ENCODE measurements at places on chromosomes 16 and 17. TPM values are rescaled to one million over a fixed set of nuclear protein-coding genes. Genes with fewer than 3 reads are reported as not detected.

DNA sequence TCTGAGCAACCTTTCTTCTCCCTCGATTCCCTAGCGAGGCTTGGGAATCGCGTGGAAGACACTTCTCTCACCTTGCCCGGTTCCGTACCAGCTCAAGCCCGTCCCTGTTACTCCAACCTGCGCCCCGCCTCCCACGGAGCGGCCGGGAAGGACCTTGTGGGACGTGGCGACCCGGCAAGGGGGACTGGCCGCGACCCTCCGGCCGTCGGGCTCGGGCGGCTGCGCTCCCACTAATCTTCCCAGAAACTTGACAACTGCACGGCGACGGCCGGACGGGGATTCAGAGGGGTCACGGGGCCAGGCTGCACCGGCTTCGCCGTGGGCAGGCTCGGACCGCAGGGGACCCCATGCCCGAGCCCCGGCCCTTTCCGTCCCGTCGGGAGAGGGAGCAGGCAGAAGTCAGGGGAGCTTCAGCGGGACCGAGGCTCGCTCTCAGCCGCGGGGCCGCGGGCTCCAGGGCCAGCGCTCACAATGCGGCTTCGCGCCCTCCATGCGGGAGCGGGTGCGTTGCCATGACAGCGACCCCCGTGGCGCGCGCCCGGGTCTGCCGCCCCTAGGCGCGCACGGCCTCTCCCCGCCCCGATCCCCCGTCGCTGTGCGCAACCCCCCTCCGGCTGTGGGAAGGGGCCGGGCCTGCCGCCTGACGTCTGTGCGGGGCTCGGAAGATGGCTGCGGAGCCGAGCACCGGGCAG lies at the start of gene SGSM2:
Gene SGSM2 (plus strand): TSS at position 650 of the 692 bp plus-strand sequence. CDS start 188 bp downstream, outside the sequence.
- DNase-seq = peak; percentile 62

GRCh38 chr16:75011634-75012307 lies 12.9 kb downstream of the ZNRF1 start:
- peak; percentile 15 for DNase-seq

DNA sequence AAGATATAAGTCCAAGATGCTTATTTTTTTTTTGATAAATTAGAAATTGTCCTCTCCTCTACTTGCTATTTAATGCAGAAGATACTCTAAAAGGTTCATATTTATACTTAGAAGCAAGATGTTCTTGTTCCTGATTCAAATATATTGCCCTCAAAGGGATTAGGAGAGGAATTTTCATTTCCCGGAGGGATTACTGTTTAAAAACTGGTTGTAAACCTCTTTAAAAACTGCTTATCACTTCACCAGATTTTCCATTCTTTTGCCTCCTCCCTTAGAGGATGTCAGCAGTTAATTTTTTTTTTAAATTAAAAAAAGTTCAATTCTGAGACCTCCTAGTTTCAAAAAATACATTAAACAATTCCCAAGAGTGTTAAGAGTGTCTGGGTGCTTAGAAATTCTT lies 2.8 kb downstream of the TENT4B start:
- DNase-seq = no peak

GRCh38 chr17:16997514-16998429 lies 25.9 kb upstream of the TNFRSF13B start:
- no peak for DNase-seq

GRCh38 chr17:45703348-45703747 lies 80.8 kb upstream of the CRHR1 start:
- DNase-seq = no peak

TBX6 gene
- 0.20 TPM for total RNA-seq

DNA sequence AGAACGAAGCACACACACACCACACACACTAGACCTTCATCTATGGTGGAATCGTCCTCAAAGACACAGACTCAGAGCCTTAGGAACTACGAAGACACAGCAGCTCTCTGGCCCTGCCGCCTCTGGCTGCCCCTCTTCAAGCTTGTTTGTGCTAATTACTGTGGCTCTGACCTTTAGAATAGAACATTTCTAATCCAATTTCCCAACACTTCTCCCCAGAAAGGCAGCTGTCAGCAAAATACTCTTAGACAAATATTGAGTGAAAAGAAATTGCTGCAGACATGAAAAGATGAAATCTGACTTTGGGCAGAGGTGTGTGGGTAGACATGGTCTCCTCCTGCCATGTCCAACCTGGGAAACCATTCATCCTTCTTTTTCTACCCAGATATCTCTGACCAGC lies 152.0 kb upstream of the DNAH9 start:
- DNase-seq = no peak

- no peak for DNase-seq
Observed at GRCh38 chr17:34390649-34391048, 27.6 kb upstream of the CCL1 start.

- no peak for DNase-seq
Observed at GRCh38 chr17:8744086-8744785, 400 bp downstream of the CCDC42 start.

- DNase-seq = no peak
Observed at GRCh38 chr17:30926516-30926915, 4.8 kb downstream of the ADAP2 start.

DNA sequence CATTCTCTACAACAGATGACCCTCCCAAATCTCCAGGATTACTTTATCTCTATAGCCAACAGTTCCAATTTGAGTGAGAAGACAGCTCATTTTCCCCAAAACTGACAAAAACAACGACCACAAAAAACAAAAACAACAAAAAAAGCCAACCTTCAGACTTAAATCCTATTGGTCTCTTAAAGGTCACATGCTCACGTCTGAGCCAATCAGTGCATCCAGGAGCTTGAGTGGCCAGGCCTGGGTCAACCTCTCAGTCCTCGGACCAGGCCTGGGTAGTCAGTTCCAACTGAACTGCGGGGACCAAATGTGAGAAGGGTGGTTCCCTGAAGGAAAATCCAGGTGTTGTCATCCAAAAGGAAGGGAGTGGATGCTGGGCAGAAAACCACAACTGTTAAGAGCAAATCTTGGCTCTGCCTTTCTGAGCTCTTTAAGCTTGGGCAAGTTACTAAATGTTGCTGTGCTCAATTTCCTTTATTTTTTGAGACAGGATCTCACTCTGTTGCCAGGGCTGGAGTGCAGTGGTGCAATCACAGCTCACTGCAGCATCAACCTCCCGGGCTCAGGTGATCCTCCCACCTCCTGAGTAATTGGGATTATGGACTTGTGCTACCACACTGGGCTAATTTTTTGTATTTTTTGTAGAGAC lies 43.0 kb upstream of the MSI2 start:
- DNase-seq = no peak

DNA sequence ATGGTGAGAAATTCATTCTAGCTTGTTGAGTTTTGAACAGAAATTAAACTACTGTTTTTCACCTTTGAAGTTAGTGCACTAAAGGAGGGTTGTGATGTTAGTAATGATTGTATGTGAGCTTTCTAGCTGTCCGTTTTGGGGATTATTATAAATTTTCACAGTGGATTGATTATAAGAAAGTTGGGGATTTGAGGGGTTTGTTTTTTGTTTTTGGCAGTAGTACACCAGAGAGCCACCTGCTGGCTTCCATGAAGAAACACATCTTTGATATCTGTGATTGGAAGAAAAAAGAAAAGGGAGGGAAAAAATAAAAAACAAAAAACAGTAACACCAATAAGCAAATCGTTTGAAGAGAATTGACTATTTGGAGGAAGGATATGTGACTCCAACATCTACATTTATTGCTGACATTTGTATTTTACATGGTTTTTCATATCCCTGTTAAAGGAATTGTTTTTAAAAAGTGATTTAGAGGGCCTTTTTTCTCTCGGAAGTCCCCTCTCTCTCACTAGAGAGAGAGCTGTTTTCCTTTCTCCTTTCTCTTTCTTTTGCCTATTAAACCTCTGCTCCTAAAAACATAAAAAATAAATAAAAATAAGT lies 1469.5 kb upstream of the GOT2 start:
- no peak for DNase-seq

GRCh38 chr17:339193-340061 lies 13.2 kb downstream of the RPH3AL start:
- DNase-seq = no peak

DNA sequence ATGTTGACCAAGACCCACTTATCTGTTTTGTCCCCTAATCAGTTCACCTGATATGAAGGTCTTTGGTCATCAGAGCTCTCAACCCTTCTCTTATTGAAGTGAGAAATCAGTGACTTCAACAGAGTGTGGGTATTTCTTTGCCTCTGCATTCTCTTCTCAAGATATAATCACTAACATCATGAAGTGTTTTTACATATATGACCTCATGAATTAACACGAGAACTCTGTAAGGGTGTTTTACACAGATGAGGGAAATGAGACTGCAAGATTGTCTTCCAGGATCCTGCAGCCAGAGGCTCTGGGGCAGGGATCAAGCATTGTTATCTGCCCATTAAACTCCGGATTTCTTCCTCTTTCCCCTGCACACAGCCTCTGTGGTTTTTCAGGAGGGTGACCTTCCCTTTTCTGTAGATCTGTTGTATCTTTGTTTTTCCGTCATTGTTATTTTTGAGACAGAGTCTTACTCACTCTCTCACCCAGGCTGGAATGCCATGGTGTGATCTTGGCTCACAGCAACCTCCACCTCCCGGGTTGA lies 22.7 kb downstream of the LCMT1 start:
- DNase-seq = no peak

GRCh38 chr16:49833796-49834530 lies 21.9 kb downstream of the ZNF423 start:
- DNase-seq = peak; percentile 60

ZSCAN10 gene
- total RNA-seq = not detected

- DNase-seq = no peak
Observed at GRCh38 chr17:49370971-49371834, 9.2 kb upstream of the ZNF652 start.

GRCh38 chr17:55641676-55642081 lies 81.0 kb downstream of the TMEM100 start:
- DNase-seq = peak; percentile 36

- no peak for DNase-seq
Observed at GRCh38 chr16:73036074-73036826, 11.7 kb downstream of the ZFHX3 start.

- DNase-seq = no peak
Observed at GRCh38 chr17:17917394-17917793, 54.8 kb downstream of the TOM1L2 start.

GRCh38 chr17:79024901-79025737 lies 1.1 kb downstream of the C1QTNF1 start:
- no peak for DNase-seq

DNA sequence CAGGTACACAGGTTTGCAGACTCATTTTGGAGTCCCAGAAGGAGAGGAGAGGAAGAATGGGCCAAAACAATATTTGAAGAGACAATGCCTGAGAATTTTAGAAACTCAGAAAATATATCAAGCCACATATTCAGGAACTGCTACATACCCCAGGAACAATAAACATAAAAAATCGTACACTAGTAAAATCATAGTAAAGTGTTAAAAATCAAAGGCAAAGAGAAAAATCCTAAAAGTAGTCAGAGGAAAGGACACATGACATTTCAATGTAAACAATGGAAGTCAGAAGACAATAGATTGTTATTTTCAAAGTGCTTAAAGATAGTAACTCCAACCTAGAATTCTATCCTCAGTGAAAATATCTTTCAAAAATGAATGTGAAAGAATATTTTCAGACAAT lies 28.5 kb upstream of the NACA2 start:
- no peak for DNase-seq

DNA sequence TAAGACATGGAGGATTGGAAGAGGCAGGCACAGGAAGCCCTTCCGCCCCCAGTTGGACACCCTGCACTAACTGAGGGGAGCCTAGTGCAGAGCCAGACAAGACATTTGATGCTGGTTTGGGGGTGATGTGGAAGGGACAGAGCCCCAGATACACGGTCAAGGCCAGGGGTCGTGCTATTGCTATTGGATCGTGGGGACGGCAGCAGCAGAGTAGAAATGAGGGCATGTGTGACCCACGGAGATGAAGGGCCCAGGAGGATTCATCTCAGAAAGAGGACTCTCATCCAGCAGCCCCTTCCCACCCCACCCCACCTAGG lies 2.0 kb upstream of the VAMP2 start:
- no peak for DNase-seq

GRCh38 chr16:57619606-57620334 lies 8.7 kb upstream of the ADGRG1 start:
- no peak for DNase-seq

NLRC3 gene
- 0.39 TPM for total RNA-seq

EVI2B gene
- total RNA-seq = 4.0 TPM

- no peak for DNase-seq
Observed at GRCh38 chr17:58537266-58537665, 22.8 kb upstream of the MTMR4 start.

- no peak for DNase-seq
Observed at GRCh38 chr16:2999929-3000328, 12.8 kb upstream of the CLDN9 start.

- no peak for DNase-seq
Observed at GRCh38 chr16:68069511-68070248, 15.5 kb upstream of the NFATC3 start.

- DNase-seq = no peak
Observed at GRCh38 chr16:55671206-55671973, 15.6 kb downstream of the SLC6A2 start.

TAC4 gene
- total RNA-seq = not detected

CACNG4 gene
- 2.0 TPM for total RNA-seq

COX6A2 gene
- total RNA-seq = 16.3 TPM

DNA sequence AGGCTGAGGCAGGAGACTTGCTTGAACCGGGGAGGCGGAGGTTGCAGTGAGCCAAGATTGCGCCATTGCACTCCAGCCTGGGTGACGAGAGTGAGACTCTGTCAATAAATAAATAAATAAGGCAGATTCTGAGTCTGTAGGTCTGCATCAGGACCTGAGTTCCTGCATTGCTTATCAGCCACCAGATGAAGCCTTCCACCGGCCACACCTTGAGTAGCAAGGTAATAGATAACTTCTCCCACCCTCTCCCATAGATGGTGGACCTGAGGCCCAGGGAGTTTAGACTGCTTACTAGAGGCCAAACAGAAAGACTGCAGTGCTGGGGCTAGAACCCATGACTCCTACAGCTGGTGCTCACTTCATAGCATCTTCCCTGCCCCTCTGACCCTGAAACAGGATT lies 22.1 kb downstream of the ZP2 start:
- no peak for DNase-seq

DNA sequence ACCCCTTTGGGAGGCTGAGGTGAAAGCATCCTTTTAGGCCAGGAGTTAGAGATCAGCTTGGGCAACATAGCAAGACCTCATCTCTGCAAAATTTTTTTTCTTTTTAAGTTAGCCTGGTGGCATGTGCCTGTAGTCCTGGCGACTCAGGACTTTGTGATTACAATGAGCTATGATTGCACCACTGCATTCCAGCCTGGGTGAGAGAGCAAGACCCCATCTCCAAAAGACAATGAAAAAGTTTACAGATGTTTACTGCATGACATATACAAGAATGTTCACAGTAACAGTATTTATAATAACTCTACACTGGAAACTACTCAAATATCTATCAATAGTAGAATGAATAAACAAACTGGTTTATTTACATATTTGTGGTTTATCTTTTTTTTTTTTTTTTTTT lies 33.1 kb upstream of the CCL22 start:
- DNase-seq = no peak

RCVRN gene
- 0.10 TPM for total RNA-seq

GOSR2 gene
- 38.1 TPM for total RNA-seq

SLC43A2 gene
- 8.1 TPM for total RNA-seq

DNA sequence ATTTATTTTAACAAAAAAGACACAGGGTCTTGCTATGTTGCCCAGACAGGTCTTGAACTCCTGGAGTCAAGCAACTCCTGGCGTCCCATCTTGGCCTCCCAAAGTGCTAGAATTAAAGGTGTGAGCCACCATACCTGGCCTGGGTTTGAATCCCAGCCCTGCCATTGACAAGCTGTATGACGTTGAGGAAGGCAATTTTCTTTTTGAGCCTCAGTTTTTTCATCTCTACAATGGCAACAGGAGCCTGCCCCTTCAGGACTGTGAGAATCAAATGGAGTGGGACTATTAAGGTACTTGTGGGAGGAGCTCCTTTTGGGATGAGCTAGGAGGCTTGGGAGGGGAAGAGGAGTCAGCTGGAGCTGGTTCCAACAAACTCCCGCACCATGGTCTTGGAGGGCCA lies 6.2 kb downstream of the RARA start:
- no peak for DNase-seq

SLC5A10 gene
- 0.20 TPM for total RNA-seq
